ENCODE measurements at places on chromosomes 2 and 18.

GRCh38 chr2:108106731-108107130 is 120.4 kb downstream of the SLC5A7 start:
- no peak for DNase-seq

GRCh38 chr2:168217920-168218319 is 29.5 kb downstream of the STK39 start:
- DNase-seq: no peak

GRCh38 chr18:64807560-64807959 is 658.7 kb upstream of the LINC00305 start:
- no peak for DNase-seq

- no peak for DNase-seq
Measured at GRCh38 chr18:43789234-43790000, 512.1 kb upstream of the SYT4 start.

DNA sequence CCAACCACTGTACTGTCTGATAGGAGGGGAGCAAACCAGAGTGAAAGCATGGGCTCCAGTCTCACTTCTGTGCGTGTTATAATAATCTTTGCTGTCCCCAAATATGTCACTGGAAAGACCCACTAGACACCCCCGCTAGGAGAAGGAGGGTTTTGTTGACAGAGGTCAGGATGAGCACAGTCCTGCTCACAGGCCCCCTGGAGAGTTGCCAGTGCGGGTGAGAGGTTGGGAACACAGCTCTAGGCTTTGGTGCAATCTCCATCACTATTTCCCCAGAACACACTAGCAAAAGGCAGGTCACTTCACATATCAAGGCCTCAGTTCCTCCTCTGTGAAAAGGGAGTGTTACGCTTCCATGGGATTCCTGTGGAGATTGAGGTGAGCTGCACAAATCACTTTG is 9.7 kb downstream of the XDH start:
- DNase-seq: no peak

- no peak for DNase-seq
Measured at GRCh38 chr2:204051476-204051875, 114.9 kb downstream of the ICOS start.

- DNase-seq: no peak
Measured at GRCh38 chr2:144515696-144516410, 4.1 kb downstream of the ZEB2 start.

- DNase-seq: no peak
Measured at GRCh38 chr18:66124394-66124793, 373.6 kb downstream of the CDH7 start.

DNA sequence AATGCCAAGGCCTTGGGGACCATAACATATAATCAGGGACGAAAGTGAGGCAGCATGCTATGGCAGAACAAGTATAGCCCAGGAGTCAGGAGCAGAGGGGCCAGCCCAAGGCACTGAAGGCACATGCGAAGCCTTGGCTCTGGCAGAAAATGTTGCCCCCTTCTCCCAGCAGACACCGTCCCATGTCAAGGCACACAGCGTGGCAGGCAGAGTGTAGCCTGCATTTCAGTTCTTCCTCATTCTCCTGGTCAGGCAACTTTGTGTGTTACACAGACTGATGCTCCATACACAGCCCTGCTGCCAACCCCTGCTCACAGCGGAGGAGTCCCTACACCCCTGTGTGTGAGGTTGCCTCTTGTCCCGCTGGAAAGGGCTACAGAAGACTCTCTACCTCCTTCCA is 480.8 kb downstream of the BCL11A start:
- DNase-seq: no peak

DNA sequence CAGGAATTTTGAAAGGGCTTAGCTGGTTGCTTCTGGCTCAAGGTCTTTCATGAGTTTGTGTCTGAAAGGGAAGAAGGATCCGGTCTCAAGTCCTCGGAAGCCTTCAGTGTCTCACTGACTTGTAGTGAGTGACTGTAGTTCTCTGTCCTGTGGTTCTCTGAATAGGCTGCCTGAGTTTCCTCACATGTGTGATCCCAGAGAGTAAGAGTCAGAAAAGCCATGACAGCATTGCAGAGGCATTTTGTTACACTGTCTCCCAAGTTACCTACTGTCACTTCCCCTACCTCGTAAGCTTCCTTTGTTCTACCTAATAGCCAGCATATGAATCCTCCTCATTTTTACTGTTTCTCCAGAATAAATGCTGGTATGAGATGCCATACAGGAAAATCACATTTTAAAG is 709.1 kb upstream of the CHAC2 start:
- no peak for DNase-seq

GRCh38 chr2:239079671-239080294 is 231.9 kb downstream of the TWIST2 start:
- no peak for DNase-seq

DNA sequence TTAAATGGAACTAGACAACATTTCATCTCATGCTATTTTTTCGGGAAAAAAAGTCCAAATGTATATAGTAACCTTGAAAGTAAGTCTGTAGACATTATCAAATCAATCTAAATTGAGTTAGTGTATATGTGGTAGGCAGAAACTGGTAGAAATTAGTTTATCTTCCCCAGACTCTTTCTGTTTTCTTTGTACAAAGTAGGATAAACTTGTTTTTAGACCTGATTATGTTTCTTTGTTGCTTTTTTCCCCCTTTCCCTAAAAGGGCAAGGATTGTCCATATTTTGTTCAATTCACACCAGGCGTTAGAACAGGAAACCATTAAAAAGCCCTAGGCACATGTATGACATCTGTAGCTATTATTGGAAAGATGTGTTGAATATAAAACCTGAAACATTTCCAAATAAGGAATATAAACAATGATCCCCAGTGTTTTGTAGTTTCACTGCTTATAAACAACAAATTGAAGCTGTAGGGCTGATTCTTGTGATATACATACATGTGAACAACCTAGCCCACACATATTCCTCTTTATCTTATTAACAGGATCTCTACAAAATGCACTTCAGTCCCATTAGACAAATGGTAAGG is 528.3 kb downstream of the PARD3B start:
- no peak for DNase-seq

GRCh38 chr2:239475161-239476028 is 74.6 kb upstream of the HDAC4 start:
- DNase-seq: no peak

- no peak for DNase-seq
Measured at GRCh38 chr2:151020411-151020810, 241.3 kb downstream of the RBM43 start.

DNA sequence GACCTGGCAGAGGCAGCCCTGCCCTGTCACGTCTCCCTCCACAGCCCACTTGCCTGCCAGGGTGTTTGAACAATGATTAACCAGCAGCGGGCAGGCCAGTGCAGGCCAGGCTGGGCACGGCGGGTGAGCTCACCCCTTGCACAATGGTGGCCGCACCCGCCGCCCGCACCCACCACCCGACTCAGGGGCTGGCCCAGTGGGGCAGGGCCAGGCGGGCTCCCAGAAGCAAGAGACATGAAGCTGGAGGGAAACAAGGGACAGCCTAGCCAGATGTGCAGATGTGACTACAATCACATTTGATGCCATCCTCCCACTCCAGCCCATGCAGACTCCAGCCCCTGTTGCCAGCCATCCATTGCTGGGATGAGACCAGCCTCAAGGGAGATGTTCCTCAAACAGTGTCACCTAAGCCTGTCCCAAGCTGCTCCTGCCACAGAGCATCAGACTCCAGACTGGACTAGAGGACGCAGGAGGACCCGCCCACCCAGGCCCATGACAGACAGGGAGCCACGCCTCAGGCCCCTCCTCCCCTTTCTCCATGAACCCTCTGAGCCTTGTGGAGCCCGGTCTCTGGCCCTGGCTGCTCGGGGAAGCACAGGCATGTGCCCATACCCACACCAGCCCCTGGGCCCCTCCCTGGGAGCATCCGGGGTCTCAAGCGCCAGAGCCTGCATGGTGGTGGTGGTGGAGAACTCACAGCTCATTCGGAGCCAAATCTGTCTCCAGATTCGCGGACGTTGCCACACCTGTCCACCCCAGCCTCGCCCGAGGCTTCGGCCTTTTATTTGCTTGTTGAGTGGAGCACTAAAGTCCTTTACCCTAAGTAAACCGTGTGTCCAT is 45.0 kb downstream of the SDC1 start:
- DNase-seq: no peak

- no peak for DNase-seq
Measured at GRCh38 chr2:120831891-120832290, 96.2 kb downstream of the GLI2 start.

DNA sequence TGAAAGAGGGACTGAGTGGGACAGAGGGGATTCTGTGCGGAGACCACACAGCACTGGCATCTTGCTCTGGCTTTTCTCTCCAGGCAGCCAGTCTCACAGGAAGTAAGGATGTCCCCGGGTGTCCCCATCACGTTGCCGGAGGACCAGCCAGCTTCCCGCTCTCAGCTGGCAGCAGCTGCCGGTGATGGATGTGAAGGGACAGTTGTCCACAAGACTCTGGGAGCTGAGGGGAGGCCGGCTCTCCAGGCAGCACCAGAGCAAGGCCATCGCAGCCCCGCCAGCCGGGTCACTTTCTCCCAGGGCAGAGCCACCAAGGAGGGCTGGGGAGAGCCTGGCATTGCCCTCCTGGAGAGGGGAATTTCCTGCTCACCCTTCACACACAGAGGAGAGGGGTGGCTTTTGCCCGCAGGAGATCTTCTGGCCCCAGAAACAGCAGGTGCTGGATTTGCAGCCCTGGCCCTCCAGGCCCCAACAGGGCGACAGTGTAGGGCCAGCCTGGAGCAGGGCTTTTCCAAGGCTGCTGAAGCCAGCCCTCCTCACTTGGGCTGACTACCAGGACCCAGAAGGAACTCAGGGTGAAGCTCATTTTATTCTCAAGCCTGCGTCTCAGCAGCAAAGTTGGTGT is 24.0 kb upstream of the B3GNT7 start:
- no peak for DNase-seq

DNA sequence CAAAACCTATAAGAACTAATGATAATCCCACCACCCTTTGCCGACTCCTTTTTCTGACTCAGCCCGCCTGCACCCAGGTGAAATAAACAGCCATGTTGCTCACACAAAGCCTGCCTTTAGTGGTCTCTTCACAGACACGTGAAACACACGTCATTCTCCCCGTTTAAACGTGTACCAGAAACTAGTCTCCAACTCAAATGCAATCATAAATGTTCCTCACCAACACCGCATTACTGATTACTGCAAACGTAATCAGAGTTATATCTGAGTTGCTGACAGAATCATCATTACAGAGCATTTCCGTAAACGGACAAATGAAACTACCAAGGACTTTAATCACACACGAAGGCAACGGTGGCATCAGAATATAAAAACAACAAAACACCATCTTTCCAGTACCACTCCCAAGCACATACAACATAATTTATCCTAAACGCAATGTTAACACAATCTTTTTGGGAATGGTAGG is 1.9 kb downstream of the CLK1 start:
- peak; percentile 34 for DNase-seq

GRCh38 chr18:62935994-62936393 is 220.7 kb downstream of the PHLPP1 start:
- no peak for DNase-seq

GRCh38 chr2:12685145-12685544 is 31.6 kb upstream of the TRIB2 start:
- no peak for DNase-seq

DNA sequence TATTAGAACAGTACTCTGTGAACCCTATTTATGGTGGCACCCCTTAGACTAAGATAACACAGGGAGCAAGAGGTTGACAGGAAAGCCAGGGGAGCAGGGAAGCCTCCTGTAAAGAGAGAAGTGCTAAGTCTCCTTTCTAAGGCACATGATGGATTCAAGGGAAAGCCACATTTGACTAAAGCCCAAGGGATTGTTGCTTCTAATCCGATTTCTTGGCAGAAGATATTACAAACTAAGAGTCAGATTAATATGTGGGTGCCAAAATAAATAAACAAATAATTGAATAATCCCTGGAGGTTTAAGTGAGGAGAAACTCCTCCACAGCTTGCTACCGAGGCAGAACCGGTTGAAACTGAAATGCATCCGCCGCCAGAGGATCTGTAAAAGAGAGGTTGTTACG is 333.2 kb downstream of the SOX11 start:
- no peak for DNase-seq

GRCh38 chr2:183505911-183506310 is 381.7 kb downstream of the NUP35 start:
- no peak for DNase-seq

DNA sequence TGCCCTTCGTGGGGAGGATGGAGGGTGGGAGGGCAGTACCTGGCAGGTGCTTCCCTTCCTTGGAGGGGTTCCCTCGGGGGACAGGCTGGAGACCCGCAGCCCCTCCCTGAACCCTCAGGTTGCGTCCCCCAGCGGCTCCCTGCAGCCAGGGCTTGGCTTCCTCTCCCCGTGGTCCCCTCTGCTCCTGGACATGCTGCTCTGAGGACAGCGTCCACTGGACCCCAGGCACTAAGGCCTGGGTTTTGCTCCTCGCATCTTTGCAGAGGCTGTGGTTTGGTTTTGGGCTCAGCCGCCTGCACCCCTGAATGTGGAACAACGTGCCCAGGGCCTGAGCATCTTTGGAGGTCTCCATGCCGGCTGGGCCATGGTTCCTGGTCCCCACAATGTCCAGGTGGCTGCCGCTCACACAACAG is 133.5 kb downstream of the PTGR3 start:
- no peak for DNase-seq

GRCh38 chr2:97702731-97703470 is 10.5 kb upstream of the ZAP70 start:
- DNase-seq: no peak

- no peak for DNase-seq
Measured at GRCh38 chr2:235978022-235978421, 190.2 kb downstream of the GBX2 start.

DNA sequence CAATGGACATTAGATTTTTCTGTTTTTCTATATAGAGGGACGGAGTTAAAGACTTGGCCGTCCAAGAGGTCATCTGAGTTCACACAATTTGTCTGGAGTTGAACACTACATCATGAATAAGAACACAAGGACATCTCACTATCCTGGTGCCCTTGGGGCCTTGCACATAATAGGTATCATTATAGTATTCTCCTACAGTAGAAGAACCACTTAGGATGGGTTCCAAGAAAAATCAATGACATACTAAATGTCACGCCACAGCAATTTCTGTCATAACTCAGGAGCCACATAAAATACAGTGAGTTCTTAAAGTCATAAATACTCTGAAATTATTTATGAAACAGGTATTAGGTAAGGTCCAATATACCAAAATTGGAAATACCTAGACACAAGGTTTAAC is 154.4 kb downstream of the NCKAP5 start:
- DNase-seq: no peak

- no peak for DNase-seq
Measured at GRCh38 chr2:11032396-11032795, 120.7 kb downstream of the KCNF1 start.

GRCh38 chr2:101362777-101363176 is 24.5 kb downstream of the CREG2 start:
- no peak for DNase-seq

- no peak for DNase-seq
Measured at GRCh38 chr2:142140434-142140845, 9.6 kb upstream of the LRP1B start.

DNA sequence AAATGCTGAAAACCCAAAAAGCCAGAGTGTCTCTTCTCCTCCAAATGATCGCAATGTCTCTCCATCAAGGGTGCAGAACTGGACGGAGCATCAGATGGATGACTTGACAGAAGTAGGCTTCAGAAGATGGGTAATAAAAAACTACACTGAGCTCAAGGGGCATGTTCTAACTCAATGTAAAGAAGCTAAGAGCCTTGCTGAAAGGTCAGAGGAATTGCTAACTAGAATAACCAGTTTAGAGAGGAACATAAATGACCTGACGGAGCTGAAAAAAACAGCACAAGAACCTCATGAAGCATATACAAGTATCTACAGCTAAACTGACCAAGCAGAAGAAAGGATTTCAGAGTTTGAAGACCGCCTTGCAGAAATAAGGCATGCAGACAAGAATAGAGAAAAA is 9.7 kb upstream of the POLE4 start:
- no peak for DNase-seq
